ENCODE measurements at places on chromosomes 2 and 18.

DNA sequence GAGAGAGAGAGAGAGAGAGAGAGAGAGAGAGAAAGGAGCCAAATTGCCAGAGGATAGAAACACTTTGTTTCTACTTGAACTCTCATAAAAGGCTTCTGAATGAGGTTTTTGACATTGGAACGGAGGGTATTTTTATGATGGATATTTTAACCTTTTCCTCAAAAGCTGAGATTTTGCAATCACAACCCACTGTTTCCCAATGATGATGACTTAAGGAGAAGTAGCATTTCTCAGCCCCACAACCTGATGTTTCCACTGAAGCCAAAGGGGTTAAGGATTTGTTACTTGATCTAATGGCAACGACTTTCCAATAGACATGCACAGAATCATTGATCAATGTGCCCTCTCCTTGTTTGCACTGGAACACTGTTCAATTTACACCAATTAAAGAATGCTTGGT lies 67.1 kb upstream of the POU3F3 start:
- no peak for DNase-seq

DNA sequence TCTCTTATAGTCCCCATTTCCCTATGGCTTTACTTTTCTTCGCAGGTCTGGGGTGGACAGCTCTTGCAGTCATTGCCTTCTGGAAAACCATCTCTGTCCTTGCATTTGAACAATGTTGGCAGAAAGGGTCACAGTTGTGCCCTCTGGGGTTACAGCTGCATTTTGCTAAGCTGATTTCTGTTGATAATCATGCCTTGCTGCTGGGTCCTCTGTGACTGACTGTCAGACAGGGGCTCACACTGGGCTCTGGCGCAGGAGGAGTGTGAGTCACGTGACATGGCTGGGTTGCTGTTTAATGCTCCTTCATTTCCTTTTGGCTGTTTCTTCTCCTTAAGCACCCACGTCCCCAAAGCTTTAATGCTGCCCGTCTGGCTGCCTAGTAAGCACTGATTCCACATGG lies 196.6 kb upstream of the LHCGR start:
- no peak for DNase-seq

- no peak for DNase-seq
Observed at GRCh38 chr2:205270689-205271088, 411.6 kb upstream of the NRP2 start.

- DNase-seq: no peak
Observed at GRCh38 chr2:151796774-151797173, 31.4 kb downstream of the ARL5A start.

- no peak for DNase-seq
Observed at GRCh38 chr2:12733846-12734245, 17.1 kb downstream of the TRIB2 start.

DNA sequence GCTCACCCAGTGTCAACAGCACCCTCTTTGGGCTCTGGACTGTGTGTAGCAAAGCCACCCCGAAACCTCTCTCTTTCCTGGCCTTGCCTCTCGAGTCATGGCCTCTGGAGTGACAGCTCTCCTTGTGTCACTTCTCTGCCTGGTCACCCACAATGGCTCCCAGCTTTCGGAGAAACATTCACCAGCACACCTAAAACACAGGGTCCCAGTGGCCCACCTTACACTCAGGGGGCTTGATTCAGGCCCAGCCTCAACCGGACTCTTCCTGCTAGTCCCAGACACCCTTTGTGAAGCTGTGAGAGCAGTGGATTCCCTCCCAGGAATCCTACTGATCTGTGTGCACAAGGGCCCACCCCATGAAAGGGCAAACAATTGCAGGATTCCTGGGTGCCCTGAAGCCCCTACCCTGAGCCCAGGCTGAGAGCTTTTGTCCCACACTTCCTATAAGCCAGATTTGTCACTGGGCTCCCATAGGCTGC lies 137.2 kb upstream of the HAAO start:
- DNase-seq: no peak

- DNase-seq: no peak
Observed at GRCh38 chr18:55093295-55093694, 134.0 kb upstream of the CCDC68 start.

GRCh38 chr2:180753809-180754761 lies 226.3 kb upstream of the UBE2E3 start:
- no peak for DNase-seq

DNA sequence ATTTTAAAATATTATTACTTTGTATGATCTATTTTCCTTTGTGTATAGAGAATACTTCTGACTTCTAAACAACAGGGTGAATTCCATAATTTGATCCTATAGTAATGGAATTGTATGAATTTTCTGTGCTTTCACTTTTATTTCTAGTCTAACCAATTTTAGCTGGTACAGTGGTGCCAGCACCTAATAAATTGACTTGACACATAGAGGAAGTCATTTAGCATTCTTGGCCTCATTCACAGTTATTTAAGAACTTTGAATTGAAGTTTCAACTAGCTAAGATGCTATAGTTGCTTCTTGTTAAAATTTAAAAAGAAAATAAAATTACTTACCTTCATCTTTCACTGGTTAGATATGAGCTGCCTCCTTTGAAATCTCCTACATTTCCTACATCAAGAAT lies 220.4 kb downstream of the CPS1 start:
- no peak for DNase-seq

- DNase-seq: peak; percentile 56
Observed at GRCh38 chr18:8480506-8481328, 128.5 kb upstream of the RAB12 start.

- DNase-seq: no peak
Observed at GRCh38 chr2:233185963-233186362, 65.5 kb upstream of the ATG16L1 start.

- no peak for DNase-seq
Observed at GRCh38 chr2:240960971-240961876, 37.2 kb upstream of the SNED1 start.

DNA sequence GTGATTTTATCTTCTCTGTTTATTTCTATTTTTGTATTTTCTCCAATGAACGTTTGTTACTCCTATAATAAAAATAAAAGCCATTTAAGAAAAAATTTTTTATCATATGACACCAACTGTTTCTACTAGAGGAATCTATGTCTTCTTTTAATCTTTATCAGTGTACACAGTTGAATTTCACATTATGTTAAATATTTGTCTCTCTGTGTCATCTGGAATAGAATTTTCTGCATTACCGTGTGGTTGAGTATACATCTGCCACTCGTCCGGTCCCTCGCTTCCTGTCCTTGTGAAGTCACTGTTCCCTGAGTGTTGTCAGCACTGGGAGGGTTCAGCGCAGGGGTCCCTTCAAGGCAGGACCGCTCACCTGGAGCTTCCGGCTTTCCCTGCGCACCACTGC lies 99.2 kb downstream of the LDLRAD4 start:
- no peak for DNase-seq

DNA sequence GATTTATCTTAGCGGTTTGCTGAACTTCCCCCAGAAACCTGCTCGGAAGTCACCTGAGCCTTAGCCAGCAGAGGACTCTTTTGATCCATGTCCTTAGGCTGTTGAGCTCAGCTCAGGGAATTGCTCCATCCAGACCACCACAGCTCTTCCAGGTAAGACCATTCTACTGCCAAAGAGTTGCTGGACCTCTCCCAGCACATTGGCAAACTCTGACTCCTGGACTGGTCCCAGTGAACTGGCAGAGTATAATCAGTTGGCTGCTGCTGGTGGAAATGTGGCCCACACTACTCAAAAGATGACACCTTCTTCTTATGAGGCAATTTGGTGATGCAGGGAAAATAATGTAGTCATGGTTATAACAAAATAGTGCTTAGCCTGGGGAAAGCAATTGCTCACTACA lies 308.8 kb upstream of the FIGN start:
- DNase-seq: peak; percentile 1

DNA sequence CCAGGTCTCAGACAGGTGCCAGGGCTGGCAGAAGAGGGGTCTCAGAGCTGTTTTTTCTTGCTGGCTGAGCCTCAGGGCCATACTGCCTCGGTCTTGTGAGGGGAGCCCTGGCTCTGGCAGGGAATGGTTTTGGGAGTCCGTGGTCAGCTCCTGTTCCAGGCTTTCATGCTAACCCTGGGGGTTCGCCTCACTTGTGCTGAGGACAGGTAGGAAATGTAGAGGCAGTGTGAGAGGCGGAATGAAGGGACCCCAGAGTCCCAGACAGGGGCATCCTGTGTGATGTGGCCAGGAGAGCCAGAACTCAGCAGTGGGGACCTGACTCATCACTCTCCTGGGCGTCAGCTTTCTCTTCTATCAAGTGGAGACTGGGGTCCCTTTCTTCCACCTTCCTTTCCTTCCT lies 5.7 kb upstream of the CELF4 start:
- DNase-seq: no peak

DNA sequence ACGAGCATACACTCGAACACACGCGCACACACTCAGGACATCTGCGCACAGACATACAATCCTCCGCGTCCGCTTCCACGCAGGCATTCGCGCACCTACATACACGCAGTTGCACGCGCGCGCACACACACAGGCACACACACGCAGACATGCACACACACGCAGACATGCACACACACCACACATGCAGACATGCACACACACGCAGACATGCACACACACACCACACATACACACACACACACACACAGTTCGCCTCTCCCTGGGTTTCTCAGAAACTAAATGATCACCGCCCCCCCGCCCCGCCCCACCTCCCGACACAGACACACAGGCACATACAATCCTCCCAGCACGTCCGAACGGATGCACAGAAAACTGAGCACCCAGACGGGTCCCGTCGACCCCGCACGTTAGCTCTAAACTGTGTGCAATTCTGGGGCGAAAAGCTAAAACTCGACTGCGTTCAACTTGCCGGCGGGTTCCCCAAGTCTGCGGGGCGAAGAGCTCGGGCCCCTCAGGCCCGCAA lies 1.0 kb downstream of the EPHA4 start:
- DNase-seq: peak; percentile 7

- peak; percentile 23 for DNase-seq
Observed at GRCh38 chr2:68936427-68936826, 16.3 kb downstream of the GKN2 start.

DNA sequence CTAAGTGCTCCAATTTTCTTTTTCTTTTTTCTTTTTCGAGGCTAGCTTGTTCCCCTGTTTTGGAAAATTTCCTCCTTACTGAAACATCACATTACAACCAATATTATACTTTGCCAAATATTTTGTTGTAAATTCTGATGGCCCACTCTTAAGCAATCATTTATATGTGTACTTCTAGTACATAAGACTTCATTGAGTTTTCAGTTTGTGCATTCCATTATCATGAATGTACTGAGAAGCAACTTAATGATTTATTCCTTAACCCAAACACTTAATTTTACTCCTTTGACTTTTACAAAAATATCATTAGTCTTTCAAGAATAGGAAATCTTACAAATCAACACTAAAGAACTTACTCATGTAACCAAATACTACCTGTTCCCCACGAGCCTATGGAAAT lies 242.4 kb downstream of the ARHGAP15 start:
- no peak for DNase-seq

GRCh38 chr18:58067601-58068000 lies 23.6 kb downstream of the NEDD4L start:
- no peak for DNase-seq

GRCh38 chr2:120317916-120318315 lies 28.0 kb upstream of the INHBB start:
- DNase-seq: no peak

- no peak for DNase-seq
Observed at GRCh38 chr18:27824841-27825681, 351.9 kb downstream of the CDH2 start.

GRCh38 chr2:200483729-200484198 lies 26.1 kb downstream of the KCTD18 start:
- peak; percentile 26 for DNase-seq

DNA sequence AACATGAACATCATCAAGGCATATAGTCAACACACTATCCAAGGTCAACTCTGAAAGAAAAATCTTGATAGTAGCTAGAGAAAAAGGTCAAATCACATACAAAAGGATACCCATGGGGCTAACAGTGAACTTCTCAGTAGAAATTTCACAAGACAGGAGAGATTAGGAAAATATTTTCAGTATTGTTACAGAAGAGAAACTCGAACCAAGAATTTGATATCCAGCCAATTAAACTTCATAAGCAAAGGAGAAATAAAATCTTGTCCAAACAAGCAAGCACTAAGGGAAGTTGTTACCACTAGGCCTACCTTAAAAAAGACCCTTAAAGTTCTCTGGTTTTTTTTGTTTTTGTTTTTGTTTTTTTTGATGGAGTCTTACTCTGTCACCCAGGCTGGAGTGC lies 242.5 kb downstream of the EXOC6B start:
- no peak for DNase-seq

GRCh38 chr2:194166818-194167217 lies 1490.2 kb upstream of the SLC39A10 start:
- no peak for DNase-seq

GRCh38 chr2:135471106-135471505 lies 59.9 kb downstream of the ZRANB3 start:
- DNase-seq: no peak

DNA sequence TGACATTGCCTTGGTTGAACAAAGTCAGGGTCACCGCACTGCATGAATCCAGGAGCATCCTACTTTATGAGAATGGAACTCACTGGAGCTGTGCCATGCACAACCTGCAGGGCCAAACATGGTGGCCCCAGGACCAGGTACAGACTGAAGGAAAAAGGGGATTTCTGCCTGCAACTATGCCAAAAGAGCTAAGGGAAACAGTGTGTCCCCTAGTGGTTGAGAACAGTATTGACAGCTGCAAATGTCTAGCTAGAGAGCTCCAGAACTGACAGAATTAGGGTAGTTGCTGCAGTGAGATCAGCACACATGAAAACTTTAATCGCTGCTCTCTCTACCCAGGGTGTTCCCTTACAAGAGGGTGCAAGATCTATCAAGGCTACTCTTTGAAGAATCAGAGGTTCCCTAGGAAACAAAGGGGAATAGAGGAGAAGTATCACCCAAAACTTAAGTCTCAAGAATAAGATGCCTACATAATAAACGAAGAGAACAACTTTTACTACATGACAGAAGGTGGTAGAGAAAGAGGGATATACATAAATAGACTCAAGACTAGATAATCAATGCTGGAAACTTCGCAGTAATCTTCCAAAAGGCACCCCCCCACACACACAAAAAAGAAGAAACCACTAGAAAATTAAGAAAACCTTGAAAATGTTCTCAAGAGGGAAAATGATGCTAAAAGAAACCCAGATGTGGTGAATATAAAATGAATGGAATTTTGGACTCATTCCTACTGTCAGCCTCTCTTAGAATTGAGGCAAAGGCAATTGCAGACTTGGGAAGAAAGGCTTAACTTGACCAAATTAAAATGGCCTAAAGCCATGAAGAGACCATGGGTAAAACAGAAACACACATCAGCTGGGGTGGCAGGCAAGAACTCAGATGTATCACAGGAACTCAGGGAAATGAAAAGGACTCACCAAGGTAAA lies 43.6 kb upstream of the IHH start:
- DNase-seq: peak; percentile 47

- DNase-seq: no peak
Observed at GRCh38 chr2:105893011-105893995, 148.6 kb downstream of the NCK2 start.
